ENCODE measurements at places on chromosomes 1 and 21. TPM values are rescaled to one million over a fixed set of nuclear protein-coding genes. Genes with fewer than 3 reads are reported as not detected.
A peak's percentile ranks its signal among the peaks of the same experiment; 100 is the strongest.

GRCh38 chr1:101741910-101742309, 254.8 kb downstream of the OLFM3 start:
- no peak for DNase-seq

DNA sequence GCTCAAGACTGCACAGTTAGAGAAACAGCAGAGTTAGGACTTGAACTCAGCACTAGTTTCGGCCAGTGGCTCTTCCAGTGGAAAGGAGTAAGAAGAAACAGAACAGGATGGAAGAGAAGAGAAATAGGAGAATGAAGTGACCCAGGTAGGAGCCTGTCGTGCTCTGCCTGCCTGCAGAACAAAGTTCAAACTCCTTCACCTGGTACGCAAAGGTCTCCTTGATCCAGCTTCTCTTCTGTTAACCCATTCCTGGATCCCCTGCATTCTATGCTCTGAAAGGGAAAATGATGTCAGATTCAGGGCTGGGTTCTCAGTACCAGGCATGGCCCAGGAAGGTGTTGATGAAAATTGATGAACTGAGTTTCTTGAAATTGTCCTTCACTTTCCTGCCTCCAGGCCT, 3.9 kb downstream of the FAM229A start:
- DNase-seq, result no peak

DNA sequence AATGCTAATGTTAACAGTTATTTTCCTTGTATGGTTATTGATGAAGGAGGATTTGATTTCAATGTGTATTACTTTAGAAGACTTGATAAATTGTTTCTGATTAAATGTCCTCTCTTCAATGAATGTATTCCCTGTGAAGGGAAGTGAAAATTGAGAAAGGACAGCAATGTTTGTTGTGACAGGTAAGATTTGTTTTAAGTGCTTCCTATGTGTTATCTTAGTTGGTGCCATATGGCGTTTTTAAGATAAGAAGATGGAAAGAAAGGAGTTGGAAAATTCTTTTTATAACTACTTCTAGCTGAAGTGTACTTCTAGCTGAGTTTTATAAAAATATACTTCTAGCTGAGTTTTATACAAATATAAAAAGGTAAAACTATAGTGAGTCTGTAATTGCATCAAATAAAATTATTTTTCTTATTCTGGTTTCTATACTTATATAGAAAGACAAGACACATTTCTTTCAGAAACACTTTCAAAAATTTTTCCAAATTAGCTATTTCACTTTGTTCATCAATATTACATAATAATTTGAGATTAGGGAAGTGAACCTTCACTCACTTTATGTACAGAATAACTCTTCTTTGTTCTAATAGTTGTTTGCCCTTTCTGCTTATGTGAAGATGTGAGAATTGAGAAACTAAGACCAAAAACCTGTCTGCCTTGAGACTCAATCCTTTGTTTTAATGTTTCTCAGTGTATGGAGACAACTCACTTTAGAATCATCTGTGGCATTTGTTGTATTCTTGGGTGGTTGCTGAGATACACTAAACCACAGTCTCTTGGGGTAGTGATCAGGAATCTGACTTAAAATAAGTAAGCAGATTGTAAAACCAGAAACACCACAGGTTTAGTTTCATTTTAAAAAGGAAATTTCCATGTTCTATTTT, 382.9 kb upstream of the B3GALT2 start:
- no peak for DNase-seq

DNA sequence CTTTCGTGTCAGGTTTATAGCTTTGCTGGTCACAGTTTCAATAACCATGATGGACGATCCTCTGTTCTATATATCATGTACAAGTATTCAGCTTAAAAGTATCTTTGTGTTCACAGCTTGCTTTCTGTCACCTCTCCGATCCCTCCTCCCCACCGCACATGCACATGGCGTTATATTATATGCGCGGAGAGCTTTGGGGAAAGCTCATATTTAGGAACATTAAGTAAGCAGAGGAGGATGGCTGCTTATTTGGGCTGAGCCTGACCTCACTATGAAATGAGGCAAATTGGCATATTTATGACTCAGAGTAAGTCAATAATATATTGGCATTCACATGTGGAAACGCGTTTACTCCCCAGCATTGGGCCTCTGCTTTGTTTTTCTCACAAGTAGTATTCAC, 360.5 kb downstream of the HLX start:
- no peak for DNase-seq

DNA sequence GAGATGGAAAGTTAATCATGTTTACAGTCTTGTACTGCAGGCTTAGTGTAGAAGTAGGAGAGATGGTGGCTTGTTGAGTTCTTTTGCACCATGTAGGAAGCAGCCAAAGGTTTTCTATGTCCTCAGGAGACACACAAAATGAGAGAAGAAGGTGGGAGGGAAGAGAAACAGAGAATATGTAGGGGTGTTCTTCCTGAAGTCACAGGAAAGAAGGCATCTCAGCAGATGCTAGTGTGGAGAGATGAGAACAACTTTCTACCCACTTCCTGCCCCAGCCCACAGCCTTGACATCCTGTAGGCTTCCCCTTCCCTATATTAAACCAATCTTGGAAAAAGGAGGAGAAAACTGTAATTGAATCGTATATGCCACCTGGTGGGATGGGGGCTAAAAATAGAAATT, 217.0 kb downstream of the S1PR1 start:
- no peak for DNase-seq

GRCh38 chr1:210457568-210457967, 128.9 kb downstream of the HHAT start:
- DNase-seq, result no peak

- DNase-seq, result no peak
Measured at GRCh38 chr1:112904831-112905261, 51.1 kb downstream of the SLC16A1 start.

DNA sequence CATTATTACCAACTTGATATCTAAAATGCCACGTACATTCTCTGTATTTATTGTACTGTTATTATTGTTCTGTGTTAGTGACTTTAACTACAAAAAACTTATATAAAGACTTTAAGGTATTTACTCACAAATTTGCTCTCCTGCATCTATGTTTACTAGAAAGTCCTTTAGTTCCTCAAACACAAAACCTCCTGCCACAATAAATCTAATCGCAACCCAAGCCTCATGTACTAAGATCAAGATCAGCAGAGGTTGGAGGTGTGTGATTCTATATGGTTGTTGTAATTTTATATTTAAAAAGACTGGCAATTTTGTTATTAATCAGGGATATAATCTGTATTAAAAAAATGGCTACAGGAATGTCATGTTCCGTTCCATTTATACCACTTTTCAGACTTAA, 68.6 kb downstream of the VAV3 start:
- DNase-seq, result no peak

GRCh38 chr1:245578308-245578707, 423.5 kb downstream of the KIF26B start:
- no peak for DNase-seq

DNA sequence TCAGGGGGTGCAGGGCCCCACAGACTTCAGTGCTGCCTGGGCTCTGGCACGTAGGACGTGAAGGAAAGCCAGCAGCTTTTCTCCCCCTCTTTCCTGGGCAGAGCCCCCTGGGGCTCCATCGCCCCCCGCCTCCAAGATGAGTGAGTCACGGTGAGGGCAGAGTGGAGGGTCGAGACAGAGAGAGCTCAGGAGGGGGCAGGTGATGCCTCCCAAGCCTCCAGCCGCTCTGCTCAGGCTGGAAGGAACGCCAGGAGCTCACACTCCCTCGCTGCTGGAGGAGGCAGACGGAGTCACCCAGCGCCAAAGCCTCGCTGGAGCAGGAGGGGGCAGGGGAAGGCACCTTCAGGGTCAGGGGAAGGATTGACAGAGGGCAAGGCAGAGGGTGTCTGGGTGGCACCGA, 119.5 kb downstream of the CASZ1 start:
- DNase-seq, result no peak

- peak; percentile 27 for DNase-seq
Measured at GRCh38 chr1:176691251-176692228, 228.6 kb downstream of the PAPPA2 start.

- DNase-seq, result no peak
Measured at GRCh38 chr1:232627171-232627570, 2.8 kb downstream of the SIPA1L2 start.

- DNase-seq, result no peak
Measured at GRCh38 chr1:91777630-91778300, 108.2 kb downstream of the TGFBR3 start.

- no peak for DNase-seq
Measured at GRCh38 chr1:47209725-47210325, 20.0 kb upstream of the PDZK1IP1 start.

DNA sequence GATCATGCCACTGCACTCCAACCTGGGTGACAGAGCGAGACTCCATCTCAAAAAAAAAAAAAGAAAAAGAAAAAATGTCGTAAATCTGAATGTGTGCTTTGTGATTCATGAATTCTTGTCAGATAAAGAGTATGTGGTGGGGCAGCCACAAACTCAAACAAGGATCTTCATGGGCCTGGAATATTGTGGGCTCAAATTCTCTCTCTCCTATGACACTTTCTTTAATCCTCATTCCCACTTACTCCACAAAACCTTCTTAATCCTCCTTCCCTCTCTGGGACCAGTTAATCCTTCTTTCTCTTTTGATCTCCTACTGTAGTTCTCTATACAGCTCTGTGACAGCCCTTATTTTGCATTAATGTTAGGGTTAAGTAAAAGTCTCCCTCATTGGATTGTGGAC, 112.3 kb downstream of the AK5 start:
- no peak for DNase-seq

DNA sequence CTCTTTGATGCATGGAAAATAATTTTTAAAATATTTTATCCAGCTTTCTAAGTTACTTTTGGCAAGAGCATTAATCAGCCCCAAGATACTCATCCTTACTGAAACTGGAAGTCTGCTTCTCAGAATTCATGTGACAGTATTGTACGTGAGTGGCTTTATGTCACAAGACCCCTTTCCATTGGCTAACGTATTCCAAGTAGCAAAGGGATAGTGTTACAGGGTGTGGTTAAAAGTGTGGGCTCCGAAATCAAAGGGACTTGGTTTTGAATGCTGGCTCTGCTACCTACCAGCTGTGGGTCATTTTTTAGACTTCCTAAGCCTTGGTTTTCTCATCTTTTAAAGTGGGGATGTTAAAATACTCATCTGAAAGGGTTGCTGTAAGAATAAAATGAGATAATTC, 91.7 kb downstream of the RHOU start:
- no peak for DNase-seq

GRCh38 chr21:31103163-31103562, 64.9 kb upstream of the KRTAP19-8 start:
- no peak for DNase-seq

DNA sequence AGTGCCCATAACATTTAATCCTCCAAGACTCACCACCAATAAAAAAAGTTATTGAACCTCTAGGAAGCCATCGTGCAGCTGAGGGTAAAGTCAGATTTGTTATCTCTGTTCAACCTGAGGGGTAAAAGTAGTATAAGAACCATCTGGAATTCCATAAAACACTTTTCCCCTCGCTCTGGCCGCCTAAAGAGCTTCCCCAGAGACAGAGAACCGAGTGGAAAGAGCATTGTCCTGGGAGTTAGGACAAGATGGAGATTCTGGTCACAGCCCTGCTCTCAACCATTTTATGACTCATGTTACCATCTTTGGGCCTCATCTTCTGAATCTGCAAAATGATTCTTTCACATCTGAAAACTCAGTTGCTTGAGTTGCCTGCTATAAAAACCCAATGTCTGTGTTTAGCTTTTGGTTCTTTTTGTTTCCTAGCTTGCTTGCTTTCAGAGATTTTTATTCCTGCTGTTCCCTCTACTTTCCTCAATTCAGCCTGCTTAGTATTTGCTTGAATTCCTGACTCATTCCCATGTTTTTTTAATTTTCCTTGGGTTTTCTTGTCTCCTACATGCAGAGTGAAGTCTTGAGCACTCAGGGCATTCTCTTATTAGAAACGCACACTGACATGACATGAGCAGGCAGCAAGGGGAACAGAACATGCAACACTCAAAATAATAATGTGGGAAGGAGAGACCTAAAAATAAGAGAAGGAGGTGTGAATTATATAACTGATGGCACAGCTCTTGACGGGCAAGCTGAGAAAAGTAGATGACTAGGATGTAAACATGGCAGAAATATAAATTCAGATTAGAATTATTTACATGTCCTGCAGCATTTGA, 1.7 kb downstream of the EPHX4 start:
- no peak for DNase-seq

- no peak for DNase-seq
Measured at GRCh38 chr21:24941316-24942185, 665.7 kb downstream of the MRPL39 start.

DNA sequence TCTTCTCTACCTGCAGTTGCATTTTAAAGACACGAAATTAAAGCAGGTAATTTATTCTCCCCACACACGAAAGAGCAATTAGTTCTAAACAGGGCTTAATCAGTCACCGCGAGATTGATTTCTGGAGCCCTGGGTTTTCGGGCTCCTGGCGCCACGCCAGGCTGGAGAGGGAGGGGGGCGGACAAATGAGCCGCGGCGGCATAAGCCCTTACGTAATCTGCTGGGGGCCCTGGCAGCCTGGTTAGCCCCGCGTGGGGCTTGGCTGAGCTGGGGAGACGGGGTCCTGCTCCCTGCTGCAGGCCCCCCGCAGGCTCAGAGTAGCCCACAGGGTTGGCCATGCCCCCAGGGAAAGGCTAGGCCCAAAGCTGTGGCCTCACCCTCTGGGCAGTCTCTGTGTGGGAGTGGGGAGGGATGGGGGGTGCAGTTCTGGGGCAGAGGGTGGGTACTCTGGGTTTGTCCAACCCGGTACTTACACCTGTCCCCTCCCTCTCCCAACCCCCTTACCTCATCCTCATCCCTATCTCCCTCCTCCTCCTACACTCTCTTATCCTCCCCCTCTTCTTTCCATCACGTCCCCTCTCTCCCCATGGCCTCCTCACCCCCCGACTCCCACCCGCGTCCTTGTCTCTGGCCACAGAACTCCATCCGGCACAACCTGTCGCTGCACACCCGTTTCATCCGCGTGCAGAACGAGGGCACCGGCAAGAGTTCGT, 19.9 kb downstream of the FOXO6 start:
- DNase-seq, result peak; percentile 70

- peak; percentile 80 for DNase-seq
Measured at GRCh38 chr1:206579747-206580437, 32.4 kb downstream of the EIF2D start.

- no peak for DNase-seq
Measured at GRCh38 chr1:178718520-178718919, 6.5 kb upstream of the RALGPS2 start.

GRCh38 chr1:41641475-41641814, 157.0 kb upstream of the EDN2 start:
- no peak for DNase-seq

DNA sequence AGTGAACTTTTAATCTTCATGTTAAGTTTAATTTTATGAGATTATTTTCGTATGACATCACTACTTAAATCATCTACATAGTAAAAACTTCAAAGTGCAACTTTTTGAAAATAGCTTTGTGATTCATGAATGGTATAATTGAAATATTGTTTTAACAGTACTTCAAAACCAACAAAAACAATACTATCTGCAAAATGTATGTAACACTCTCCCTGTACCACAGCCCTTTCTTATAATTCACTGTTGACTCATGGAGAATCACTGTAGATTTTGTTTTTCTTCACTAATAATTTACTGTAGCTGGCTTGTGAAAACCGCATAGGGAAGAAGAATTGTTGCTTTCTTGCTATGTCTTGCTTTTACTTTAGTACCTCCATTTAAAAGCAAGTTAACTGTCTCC, 301.4 kb upstream of the ADAMTS5 start:
- no peak for DNase-seq

The DNAH14 gene
- 10.4 TPM for total RNA-seq

The KCNC4 gene
- 8.7 TPM for total RNA-seq

The FAM110D gene
- total RNA-seq, result 5.2 TPM

The TRABD2B gene
- total RNA-seq, result 7.6 TPM

The NGF gene
- total RNA-seq, result 6.9 TPM

The TTC34 gene
- 0.53 TPM for total RNA-seq

The KLF17 gene
- not detected for total RNA-seq

The COL8A2 gene
- 3.8 TPM for total RNA-seq

The SPRR2E gene
- not detected for total RNA-seq

The IQCC gene
- 0.76 TPM for total RNA-seq

The RNU1-1 gene
- 5,988 TPM for total RNA-seq

The ERICH3 gene
- total RNA-seq, result not detected

Data from left cardiac atrium (tissue), 4 donors.